ENCODE measurements at places on chromosomes 12 and 14.

DNA sequence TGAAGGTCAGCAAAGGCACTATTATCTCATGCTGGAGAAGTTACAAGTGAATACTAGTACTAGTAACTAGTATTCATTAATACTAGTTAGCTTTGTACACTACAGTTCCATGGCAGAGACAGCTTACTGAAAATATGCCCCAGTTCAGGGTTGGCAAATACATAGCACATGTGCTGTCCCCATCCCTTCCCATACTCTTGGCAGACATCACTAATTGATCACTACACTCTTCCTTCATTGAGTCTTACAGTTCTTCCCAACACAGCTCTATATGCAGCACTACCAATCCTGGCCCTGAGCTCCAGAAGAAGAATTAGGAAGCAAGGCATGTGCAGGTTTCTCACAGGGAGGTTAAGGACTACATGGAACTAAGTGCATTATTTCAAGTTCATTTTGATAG lies 168.3 kb upstream of the EEA1 start:
- DNase-seq = no peak

- no peak for DNase-seq
Measured at GRCh38 chr14:105486163-105486973, at the start of gene CRIP1. Gene CRIP1 (plus strand): TSS chr14:105486886. CDS start chr14:105487260, 374 bp downstream.

DNA sequence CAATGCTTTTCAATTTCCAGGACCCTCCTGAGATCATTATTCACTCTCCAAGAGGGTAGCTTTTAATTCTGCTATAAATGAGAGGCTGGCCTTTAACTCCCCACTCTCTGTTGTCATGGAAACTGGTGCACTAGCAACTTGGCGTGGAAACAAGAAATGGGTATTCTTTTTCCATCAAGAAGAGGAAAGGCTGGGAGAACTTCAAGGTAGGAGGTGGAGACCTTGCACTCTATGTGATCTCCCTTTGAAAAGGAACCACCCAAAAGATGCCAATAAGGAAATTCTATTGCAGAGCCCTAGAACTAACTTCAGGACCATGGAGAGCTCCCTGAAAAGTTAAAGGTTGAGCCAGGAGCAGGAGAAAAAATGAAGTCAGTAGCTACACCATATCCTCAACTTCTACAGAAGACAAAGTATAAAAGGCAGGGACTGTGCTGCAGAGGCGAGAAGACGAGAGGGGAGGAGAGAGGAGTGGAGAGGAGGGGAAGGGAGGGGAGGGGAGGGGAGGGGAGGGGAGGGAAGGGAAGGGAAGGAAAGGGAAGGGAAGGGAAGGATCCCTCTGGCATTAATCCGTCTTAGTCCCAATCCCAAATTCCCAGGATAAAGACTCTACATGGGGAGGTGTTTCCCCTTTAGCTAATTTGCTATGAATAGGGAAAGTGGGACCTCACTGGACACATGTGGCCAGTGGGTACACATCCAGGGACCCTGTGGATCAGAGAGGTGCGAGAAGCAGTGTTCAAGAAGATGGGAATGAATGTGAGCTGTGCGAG lies 46.7 kb upstream of the FICD start:
- DNase-seq = no peak

DNA sequence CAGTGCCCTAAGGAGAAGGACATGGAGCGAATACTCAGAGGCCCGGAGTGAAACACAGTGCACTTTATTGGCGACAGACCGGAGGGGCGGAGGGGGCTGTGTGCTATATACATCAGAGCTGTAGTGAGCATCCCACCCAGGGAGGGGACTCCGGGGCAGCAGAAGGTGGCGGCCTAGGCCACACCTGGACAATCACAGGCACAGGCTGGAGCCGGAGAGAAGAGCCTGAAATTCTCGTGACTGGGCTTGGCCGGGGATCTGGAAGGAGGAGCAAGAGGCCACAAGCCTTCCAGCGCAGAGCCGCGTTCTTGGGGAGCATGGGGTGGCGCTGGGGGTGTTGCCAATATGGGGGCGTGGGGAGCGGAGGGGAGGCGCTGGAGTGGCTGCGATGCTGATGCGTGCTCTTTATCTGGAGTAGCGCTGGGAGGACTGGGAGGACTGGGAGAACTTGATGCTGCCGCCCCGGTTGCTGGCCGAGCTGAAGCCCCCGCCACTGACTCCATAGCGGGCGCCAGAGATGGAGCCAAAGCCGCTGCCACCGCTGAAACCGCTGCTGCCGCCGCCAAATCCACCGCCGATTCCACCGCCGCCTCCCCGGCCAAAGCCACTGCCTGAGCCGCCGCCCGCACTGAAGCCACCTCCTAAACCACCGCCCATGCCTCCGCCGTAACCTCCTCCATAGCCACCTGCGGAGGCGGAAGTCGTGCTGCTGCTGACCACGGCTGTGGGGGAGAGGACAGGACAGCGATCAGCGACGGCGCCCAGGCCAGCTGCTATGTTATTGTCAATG lies 6.1 kb downstream of the KRT3 start:
- no peak for DNase-seq

DNA sequence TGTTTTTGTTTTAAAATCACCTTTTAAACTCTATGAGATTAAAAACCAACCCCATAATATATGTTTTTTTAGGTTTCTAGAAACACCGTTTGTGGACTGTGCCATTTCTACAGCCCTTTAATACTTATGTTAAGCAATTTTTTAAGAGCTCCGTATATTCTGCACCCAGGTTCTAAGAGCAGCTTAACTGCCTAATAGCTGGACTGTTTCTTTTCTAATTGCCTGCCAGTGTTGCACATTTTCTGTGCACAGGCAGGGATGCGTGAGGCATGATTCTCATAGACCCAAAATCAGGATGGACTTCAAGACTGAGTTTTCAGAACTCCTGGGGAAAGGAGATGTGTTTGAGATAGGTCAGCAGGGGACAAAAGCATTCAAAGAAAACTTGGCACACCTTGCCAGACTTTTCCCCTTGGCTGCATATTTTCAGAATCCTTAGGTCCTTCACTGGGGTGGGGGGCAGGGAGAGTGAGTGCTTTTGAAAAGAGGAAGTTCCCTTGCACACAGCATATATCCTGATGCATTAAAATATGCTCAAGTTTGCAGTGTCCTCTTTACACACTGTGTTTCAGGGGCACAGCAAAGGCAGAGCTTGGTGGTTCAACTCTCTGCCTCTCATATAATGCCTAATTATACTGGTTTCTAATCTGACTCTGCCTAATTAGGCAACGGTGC lies 27.9 kb downstream of the TMEM30B start:
- DNase-seq = no peak

DNA sequence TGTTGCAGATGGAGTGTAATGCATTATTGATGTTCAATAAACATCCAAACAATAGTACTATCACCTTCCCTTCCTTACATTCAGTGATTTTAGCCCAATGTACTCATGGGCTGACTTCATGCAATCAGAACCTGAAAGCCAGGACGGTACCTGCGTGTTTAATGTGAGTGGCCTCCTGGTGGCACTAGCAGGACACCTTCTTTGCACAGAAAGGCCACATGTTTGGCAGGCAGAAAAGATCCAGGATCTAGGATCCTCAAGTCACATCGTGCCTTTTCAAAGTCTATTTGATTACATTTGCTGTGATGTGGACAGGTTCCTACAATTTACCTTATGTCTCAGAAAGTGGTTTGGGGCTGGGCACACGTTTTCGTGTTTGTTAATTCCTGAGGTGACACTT lies 82.9 kb downstream of the NEDD1 start:
- DNase-seq = no peak

- no peak for DNase-seq
Measured at GRCh38 chr12:66196806-66197205, 7.8 kb downstream of the IRAK3 start.

- no peak for DNase-seq
Measured at GRCh38 chr12:110059651-110060000, 11.3 kb upstream of the C12orf76 start.

DNA sequence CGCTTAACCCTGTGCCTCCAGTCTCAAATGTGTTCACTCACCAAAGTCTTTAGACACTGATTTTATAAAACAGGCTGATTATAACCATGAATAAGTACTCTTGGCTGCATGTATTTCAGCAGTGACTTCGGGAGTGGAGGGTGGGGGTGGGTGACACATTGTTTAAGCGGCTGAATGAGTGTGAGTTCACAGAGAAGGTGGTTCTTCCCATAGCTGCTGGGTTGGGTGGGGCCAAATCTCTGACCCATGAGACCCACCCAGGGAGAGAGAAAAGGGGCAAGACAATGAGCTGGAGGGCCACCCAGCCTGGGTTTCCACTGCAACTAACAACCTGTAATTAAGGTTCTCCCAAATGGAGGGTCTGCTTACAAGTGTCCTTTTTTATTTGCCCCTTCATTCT lies 96.4 kb downstream of the SYNE3 start:
- DNase-seq = no peak

DNA sequence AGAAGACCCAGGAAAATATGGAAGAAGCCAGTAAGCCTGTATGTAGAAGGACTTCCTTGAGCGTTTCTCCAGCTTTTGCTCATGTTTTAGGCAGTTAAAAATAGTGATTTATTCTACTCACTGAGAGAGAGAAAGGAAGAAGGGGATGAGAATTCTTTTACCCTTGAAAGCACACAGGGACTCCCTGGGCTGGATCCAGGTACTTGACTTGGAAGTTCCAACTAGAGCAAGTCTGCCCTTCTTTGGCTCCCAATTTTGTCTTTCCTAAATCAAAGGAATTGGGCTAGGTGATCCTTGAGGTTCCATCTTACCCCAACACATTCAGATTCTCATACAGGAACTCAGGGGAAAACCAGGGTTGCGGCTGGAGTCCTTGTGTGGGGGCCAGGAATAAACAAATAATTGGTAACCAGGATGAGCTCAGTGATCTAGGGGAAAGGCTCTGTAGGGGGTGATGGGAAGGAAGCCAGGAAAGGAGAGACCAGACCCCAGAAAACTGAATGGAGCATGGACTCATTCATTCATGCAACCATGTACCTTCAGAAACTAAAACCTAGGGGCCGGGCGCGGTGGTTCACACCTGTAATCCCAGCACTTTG lies 11.5 kb upstream of the ITGA5 start:
- no peak for DNase-seq

DNA sequence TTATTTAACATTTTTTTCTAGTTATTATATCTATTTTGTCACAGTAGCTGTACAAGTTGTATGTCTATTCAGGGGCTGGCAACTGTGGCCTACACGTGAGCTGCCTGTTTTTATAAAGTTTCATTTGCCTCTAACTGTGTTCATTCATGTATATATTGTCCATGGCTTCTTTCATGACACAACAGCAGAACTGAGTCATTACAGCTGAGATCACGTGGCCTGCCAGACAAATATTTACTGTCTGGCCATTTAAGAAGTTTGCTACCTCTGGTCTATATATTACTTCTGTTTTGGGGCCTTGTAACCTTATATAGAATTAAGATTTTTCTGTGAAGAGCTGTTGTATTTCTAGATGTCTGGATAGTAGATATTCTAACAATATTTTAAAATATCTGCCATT lies 37.9 kb downstream of the KIAA0586 start:
- no peak for DNase-seq

GRCh38 chr14:76080471-76080870 lies 71.3 kb upstream of the GPATCH2L start:
- no peak for DNase-seq

- no peak for DNase-seq
Measured at GRCh38 chr12:91109148-91109564, 2.1 kb downstream of the LUM start.

- no peak for DNase-seq
Measured at GRCh38 chr12:47881826-47882427, 22.9 kb downstream of the VDR start.

DNA sequence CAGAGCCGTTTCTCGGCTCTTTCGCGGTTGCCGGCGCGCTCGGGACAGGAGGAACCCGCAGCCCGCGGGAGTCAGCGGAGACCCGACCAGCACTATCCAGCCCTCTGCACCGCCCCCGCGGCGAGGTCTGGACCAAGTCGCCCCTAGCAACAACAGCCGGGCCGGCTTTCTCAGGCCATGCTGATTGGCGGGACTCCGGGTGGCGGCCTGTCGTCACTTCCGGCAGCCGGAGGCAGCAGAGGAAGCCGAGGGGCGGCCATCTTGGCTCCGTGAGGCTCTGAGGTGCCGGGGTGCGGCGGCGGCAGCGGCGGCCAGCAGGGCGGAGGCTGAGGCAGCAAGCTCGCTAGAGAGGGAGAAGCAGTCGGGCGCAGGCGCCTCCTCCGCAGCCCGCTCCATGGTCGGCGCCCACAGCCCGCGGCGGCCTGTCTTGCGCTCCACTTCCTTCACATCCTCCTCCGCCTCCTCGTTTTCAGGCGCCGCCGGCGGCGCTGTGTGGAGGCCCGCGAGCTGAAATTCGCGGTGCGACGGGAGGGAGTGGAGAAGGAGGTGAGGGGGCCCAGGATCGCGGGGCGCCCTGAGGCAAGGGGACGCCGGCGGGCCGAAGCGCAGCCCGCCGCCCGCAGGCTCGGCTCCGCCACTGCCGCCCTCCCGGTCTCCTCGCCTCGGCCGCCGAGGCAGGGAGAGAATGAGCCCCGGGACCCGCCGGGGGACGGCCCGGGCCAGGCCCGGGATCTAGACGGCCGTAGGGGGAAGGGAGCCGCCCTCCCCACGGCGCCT lies at the start of gene MARK3:
Gene MARK3 (plus strand): TSS at position 264 of the 777 bp plus-strand sequence. CDS start 615 bp downstream, outside the sequence.
- DNase-seq = peak; percentile 96

DNA sequence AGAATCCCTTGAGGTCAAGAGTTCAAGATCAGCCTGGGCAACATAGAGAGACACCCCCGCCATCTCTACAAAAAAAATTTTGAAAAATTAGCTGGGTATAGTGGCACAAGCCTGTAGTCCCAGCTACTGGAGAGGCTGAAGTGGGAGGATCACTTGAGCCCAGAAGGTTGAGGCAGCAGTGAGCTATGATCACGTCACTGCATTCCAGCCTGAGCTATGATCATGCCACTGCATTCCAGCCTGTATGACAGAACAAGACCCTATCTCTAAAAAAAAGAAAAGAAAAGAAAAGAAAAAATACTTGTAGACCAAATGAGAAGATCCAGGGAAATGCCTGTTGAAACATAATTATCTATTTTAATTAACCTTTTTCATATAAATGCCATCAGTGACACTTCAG lies 93.8 kb upstream of the MDM1 start:
- DNase-seq = no peak

DNA sequence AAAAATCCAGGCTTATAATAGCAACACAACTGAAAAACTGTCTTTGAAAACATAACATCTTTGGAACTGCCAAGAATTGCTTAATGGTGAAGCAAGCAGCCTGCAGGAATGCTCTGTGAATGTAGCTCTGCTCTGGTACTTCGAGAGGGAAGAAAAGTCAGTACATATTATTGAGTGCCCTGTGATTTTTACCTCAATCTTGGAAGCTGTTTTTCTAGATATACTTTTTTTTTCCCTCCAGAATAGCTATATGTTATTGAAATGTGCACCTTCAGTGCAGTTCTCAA lies 508.1 kb downstream of the PCNX1 start:
- no peak for DNase-seq
